Esophagus squamous epithelium (tissue), 5 donors: ENCODE measurements at places on chromosomes 2 and 18. TPM values are rescaled to one million over a fixed set of nuclear protein-coding genes. Genes with fewer than 3 reads are reported as not detected.

NETO1 gene
- not detected for total RNA-seq

LBX2 gene
- total RNA-seq: 0.38 TPM

VSNL1 gene
- total RNA-seq: 46.5 TPM

DNA sequence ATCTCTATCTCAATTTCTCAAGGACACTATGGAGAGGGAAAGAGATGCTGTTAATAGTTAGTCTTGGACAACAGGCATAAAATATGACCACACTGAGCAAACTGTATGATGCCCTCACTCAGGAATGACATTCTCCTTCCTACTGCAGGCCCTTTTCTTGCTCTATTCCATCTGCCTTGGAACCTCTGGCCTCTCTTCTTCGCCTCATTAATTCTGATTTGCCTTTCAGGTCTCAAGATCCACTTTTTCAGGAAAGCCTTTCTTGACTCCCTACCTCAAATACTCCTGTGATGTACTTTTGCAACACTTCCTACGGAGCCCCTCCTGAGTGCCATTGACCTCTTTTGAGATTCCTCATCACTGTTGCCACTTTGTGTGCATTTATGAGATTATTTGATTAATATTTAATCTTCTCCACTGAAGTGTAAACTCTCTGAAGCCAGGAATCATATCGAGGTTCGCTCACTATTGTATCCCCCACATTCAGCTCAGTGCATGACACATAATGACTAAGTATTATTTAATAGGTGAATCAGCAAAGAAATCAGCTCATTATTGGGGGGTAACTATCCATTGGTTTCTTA is 21.3 kb upstream of the SPP2 start:
- DNase-seq: no peak

GRCh38 chr2:121334581-121335293 is 49.7 kb upstream of the TFCP2L1 start:
- no peak for DNase-seq

- DNase-seq: no peak
These were observed 158.3 kb downstream of the LDLRAD4 start for GRCh38 chr18:13376841-13377351.

GRCh38 chr2:6864923-6865345 is 773 bp downstream of the CMPK2 start:
- DNase-seq: no peak
